Stimulated activated CD4-positive, alpha-beta T cell treated with anti-CD3 and anti-CD28 coated beads, Interleukin-1b, Interleukin-23, amount 100 ng/mL, for 1 hour (primary cell): ENCODE measurements at places on chromosomes 7 and 10.

DNA sequence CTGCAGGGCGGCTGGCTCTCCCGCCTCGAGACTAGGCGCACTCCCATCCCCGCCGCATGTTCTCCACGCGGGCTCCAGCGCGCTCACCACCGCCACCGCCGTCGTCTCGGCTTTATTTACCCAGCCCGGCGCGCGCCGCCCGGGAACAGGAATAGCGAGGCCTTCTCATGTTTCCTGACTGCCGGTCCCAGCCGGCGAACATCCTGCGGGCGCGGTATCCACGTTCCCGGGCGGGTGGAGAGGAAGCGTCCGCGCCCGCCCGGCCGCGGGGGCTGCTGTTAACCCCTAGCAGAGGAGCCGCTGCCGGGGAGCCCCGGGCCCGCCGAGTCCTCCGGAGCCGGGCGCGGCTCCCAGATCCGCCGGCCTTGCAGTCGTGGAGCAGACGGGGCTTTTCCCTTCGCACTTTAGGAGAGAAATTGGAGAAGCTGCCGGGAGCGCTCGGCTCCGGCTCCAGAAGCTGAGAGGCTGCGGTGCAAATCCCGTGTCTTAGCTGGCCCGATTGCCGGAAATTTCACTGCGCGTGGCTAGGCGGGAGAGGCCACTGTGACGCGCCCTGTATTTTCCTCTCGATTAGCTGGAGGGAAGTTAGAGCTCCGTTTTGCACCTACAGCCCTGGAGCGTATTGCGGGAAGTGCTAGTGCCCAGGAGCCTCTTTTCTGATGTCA is at the start of gene MKX:
TSS of gene MKX (minus strand) at position 88 of the 665 bp plus-strand sequence. CDS start 2,404 bp downstream, outside the sequence.
- DNase-seq: no peak

DNA sequence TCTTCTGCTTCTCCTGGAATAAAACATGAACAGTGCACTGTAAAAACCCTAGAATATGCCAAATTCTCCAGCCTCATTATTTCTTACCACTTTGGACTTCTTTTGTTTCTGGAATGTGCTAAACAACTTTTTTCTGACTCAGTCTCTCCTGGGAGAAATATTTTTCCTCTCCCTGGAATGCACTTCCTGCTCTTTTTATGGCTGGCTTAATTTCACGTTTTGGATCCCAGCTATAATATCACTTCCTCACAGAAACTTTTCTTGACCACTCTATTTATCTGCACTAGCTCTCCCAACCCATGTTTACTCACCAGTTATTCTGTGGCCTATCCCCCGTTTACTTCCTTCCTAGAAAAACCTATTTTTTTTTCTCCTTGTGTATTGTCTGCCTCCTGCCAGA is 26.7 kb downstream of the ABCB5 start:
- no peak for DNase-seq

DNA sequence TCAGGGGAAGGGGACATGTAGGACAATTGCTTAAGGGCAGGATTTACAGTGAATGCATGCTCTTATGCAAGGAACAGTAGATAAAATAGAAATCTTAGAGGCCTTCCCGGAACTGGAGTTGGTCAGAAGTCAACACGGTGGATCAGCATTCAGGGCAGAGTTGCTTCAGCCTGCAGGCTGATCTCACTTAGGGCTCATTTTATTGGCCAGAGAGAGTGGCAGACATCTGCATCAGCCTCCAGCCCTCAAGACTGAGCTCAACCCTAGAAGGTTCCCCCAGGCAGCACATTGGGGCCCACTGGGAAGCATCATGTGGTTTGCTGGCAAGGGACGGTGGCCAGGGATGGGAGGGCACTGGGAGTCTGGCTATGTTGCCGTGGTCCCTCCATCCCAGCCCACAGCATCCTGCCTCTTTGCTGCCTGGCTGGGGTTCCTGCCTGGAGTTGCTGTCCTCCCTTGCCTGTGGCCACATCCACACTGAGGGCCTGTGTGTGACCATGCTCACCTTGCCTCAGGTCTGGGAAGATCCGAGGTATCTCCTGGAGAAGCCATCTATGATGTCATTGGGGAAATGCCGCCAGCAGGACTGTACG is 13.0 kb downstream of the SCART1 start:
- no peak for DNase-seq

DNA sequence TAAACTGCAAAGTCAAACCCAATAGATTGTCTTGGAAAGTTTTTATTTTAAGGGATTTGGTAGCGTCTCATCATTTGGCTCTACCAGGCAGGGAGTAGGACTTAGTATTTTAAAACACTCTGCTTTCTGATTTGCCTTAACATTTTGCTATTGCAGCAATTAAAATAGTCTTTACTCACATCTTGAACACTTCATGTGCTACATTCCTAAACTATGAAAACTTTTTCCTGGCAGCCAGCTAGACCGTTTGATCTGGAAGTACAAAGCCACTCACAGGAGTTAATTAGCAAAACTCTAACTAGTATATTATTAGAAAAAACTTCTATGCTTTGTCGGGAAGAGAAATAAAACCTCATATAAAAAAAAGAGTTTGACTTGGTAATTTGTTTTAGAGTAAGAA is 111.4 kb downstream of the TFPI2 start:
- no peak for DNase-seq

DNA sequence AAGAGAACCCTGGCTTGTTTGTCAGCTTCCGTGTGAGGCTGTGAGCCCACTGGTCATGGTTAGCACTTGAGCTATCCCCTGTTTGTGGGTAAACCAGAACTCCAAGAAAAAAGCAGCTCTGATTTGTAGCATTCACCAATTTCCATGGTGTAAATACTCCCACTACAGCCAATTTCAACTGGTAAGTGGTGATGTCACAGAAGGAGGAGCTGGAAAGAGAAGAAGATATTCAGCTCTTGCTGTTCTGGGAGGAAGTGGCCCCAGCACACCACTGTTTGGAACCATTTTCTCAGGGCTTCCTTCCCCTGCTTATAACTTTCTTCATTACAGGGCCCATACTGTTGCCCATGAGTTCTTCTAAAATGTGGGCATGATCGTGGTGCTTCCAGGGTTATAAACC is 500.1 kb upstream of the ZMIZ1 start:
- DNase-seq: no peak
